CD14-positive monocyte (primary cell): ENCODE measurements at places on chromosomes 4 and X. TPM values are rescaled to one million over a fixed set of nuclear protein-coding genes. Genes with fewer than 3 reads are reported as not detected.

DNA sequence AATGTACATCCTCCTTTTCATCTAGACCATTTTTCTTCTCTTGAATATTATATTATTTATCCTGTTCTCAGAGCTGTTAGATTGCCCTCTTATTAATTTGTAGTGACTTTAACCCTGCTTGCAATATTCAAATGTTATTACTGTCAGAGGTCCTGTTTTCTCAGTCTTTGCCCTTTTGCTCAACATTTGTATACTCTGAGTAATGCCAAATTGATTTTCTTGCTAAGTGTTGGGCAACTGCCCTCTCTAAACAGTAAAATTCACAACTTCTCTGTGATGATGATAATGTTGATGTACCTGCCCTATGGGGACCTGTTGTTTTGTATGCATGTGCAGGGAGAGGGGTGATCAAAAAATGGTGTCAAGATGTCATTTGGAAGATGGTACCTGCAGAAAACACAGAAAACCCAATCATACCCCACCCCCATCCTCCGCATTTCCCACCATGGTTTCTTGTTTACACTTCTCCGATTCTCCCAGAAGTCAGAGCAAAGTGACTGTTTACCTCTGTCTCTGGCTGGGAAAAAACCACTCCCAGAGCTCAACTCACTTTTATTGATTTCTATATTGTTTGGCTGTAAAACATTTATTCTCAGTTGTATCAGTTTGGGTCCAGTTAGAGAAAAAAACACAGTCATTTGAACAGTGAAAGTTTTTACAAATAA is 694.0 kb downstream of the IL1RAPL1 start:
- DNase-seq, result no peak

- peak; percentile 62 for DNase-seq
Measured at GRCh38 chrX:39477762-39478120, 620.0 kb downstream of the BCOR start.

GRCh38 chr4:52595001-52595400 is 64.1 kb downstream of the USP46 start:
- DNase-seq, result no peak

GRCh38 chr4:58209551-58209950 is 1099.4 kb upstream of the IGFBP7 start:
- no peak for DNase-seq

GRCh38 chrX:43971966-43972961 is 926 bp downstream of the NDP start:
- no peak for DNase-seq

DNA sequence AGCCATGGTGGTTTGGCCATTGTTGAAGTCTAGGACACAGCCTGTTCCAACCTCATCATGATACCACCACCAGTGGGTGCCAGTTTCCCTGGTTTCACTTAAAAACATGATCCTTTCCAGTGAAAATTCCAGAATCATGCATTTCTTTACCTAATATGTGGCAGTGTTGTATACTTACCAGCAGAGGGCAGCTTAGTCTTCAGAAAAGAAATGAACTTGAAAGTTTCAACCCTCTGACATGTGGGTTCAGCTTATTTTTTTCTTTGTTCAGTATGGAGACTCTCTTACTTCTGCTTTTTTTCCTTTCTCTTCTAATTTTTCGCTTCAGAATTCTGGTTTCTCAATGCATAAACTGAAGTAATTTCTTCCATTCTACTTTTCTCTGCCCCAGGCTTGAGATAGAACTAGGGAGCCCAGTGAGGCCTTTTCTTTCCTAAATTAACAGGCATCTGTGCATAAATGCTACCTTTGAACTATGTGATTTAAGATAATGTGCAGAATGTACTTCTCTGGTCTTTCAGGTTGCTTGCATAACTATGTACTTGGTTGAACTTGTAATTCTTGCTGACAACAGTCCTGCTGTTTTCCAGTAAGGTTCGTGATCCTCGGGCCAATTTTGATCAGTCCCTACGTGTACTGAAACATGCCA is 10.7 kb downstream of the LIAS start:
- DNase-seq, result peak; percentile 67

DNA sequence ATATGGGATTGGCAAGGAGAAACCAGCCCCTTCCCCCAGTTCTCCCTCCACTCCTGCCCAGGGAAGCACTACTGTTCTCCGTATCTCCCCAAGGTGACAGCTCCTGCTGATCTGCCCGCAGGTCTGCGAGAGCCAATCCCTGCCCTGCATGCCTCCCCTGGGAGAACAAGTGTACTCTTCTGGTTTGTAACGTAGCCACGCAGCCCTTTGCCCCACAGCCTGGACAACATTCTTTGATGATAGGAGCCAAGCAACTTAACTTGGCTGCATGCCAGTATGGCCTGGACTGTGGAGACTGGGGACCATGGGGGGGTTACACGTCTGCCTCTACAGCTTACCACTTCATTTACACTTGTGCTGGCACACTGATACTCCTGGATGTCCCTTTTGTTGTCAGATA is 2.0 kb downstream of the STBD1 start:
- DNase-seq, result no peak

- no peak for DNase-seq
Measured at GRCh38 chr4:7557456-7557855, 122.7 kb upstream of the PSAPL1 start.

GRCh38 chrX:72121383-72121782 is 10.3 kb downstream of the RTL5 start:
- DNase-seq, result peak; percentile 74

DNA sequence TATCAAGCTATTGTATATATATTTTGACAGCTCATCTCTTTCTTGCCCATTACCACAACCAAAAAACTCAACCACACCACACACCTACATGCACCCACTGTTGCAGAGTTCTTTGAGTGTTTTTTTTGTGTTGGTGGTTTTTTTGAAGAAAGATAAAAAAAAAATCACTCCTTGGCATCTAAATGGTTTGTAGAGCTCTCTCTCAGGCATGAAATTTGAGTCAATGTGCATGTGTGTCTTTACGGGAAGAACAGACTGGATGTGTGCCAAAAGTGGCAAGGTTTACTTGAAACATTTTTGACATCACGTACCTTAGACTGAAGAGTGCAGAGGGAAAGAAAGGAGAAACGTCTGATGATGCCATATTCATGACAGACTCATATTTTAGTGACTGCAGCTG is 154.2 kb downstream of the FHIP1A start:
- DNase-seq, result no peak

GRCh38 chrX:119783026-119783425 is 8.4 kb downstream of the RPL39 start:
- peak; percentile 89 for DNase-seq

DNA sequence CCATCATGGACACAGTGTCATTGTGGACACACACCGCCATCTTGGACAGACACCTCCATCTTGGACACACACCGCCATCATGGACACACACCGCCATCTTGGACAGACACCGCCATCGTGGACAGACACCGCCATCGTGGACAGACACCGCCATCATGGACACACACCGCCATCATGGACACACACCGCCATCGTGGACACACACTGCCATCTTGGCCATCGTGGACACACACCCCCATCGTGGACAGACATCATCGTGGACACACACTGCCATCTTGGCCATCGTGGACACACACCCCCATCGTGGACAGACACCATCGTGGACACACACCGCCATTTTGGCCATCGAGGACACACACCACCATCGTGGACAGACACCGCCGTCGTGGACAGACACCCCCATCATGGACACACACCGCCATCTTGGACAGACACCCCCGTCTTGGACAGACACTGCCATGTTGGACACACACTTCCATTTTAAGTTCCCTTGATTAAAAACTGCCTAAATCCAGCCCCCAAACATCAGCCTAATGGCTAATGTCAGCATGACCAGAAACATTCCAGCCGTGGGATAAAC is 9.1 kb downstream of the ASMTL start:
- DNase-seq, result no peak

DNA sequence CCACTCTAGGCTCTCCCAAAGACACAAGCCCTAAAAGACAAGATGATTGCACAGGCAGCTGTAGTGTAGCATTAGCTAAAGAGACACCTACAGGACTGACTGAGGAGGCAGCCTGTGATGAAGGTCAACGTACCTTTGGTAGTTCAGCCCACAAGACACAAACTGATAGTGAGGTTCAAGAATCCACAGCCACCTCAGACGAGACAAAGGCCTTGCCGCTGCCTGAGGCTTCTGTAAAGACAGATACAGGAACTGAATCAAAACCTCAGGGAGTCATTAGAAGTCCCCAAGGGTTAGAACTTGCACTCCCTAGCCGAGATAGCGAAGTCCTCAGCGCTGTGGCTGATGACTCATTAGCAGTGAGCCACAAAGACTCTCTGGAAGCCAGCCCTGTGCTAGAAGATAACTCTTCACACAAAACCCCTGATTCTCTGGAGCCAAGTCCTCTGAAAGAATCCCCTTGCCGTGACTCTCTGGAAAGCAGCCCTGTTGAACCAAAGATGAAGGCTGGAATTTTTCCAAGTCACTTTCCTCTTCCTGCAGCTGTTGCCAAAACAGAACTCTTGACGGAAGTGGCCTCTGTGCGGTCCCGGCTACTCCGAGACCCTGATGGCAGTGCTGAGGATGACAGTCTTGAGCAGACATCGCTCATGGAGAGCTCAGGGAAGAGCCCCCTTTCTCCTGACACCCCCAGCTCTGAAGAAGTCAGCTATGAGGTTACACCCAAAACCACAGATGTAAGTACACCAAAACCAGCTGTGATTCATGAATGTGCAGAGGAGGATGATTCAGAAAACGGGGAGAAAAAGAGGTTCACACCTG is 306.3 kb downstream of the ANK2 start:
- DNase-seq, result no peak

DNA sequence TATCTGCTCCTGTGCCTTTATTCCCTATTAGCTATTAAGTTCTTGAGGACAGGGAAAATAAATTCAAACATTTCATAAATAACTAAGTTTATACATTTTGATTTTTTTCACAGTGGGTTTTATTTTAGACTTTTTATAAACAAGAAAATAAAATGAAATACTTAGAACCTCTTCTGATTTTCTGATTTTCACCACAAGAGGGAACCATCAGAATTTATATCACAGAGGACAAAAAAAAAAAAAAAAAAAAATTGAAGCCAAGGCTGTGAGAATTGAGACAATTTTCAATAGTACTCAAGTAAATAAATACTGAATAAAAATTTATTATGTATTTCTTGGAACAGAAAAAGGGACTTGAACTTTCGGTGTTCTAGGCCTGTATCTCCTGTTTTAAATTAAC is 288.1 kb downstream of the SH3BGRL start:
- no peak for DNase-seq

DNA sequence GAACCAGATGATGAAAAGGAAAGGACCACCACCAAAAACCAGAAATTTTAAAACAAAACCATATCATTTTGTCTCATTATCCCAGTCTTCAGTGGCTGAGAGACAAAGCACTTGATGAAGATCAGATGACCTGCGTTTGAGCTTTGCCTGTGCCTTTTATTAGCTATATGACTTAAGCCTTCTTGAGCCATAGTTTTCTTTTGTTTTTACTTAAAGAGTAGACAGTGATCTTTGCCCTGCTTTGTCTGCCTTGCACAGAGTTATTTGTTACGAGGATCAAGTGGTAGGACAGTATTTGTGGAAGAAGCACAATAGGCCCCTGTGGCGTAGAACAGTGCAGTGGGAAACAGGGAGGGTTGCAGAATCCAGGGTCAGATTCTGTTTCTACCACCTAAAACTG is 89.9 kb downstream of the SLC10A6 start:
- DNase-seq, result no peak

DNA sequence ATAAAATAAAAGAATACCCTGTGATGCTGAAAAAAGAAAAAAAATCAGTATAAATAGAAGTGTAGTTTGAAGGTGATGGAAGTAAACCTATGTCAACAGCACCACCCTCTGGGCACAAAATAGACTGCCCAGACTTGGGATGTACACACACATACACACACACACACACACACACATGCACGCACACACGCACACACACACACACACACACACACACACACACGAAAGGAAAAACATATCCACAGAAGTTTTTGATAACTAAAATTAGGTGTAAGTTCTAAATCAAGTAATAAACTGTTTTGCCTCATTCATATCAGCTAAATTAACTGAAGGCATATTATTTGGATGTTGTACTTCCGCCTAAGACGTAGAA is 40.5 kb downstream of the ANXA5 start:
- no peak for DNase-seq

DNA sequence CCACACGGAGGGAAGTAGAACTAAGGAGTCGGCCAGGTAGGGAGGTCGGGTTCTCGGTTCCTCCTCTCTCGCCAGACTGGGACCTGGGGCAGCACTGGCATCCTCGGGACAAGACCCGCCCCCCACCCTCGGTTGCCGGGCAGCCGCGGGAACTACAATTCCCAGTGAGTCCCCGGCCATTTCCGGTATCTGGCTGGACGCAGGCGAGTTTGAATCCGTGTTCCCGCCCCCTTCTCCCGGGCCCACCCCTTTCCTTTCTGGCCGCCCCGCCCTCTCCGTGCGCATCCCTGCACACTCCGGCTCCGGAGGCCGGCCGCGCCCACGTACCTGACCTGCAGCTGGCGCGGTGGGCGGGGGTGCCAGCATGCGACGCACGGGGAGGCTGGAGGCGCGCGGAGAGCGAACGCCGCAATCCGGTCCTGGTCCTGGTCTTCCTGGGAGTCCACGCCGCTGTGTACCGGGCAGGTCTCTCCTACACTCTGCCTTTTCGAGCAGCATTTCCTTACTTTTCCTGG is 10.2 kb upstream of the DLG3 start:
- DNase-seq, result peak; percentile 34

Gene CYLC1
- polyA plus RNA-seq, result not detected

Gene MAGEA10
- polyA plus RNA-seq, result not detected

Gene BEX5
- not detected for polyA plus RNA-seq

Gene HSFX3
- polyA plus RNA-seq, result not detected in 2 replicates

Gene KIF4A
- polyA plus RNA-seq, result not detected

Gene FAM3A
- polyA plus RNA-seq, result 16.3 TPM

Gene MTMR8
- 0.27 and 0.51 TPM in 2 replicates for polyA plus RNA-seq
